CD4-positive, alpha-beta T cell treated with Interleukin-6 for 4 hours (primary cell): ENCODE measurements at places on chromosomes 5 and 9.

DNA sequence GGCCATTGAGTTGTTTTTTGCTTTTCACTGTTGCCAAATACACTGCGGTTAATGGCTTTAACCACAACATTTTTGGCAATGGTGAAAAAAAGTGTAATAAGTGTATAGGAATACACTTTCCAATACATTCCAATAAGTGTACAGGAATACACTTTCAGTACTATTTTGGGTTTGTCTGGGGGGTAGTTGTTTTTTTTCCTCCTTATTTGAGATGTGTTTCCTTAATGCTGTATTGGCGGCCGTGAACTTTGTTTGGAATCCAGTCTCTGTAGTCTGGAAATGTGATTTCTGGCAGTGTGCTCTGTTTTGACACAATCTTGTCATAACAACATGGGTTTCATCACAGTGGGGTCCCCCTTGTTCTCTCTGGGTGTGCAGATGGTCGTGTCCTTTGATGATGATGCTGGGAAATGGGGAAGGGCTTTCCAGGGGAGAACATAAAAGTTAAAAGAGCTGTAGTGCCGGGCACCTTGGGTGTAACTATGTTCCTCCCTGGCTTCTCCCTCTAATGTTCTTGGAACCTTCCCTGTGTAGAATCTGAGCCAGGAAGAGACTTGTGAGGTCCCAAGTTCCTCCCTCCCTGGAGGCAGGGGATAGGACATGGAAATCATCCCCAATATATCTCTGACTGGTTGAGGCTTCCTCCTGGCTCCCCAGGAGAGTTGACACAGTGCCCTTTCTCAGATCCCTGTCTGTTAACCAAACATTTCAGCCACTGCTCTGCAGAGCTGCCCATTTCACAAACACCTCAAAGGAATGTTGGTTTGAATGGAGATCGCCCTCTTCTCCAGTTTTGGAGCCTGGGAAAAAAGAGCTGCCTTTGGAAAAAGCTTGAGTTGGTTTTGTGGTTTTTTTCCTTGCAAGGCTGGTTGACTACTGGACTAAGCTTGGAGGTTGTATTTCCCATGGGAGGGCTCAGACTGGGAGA, 44.8 kb downstream of the RCL1 start:
- DNase-seq: no peak

GRCh38 chr9:84949971-84950370, 280.4 kb downstream of the NTRK2 start:
- no peak for DNase-seq

GRCh38 chr5:530001-530955, 6.0 kb upstream of the SLC9A3 start:
- no peak for DNase-seq

GRCh38 chr5:135944564-135944963, 10.2 kb downstream of the LECT2 start:
- DNase-seq: no peak
